NCI-H1930 (cell line): ENCODE measurements at places on chromosomes 13 and 19.

DNA sequence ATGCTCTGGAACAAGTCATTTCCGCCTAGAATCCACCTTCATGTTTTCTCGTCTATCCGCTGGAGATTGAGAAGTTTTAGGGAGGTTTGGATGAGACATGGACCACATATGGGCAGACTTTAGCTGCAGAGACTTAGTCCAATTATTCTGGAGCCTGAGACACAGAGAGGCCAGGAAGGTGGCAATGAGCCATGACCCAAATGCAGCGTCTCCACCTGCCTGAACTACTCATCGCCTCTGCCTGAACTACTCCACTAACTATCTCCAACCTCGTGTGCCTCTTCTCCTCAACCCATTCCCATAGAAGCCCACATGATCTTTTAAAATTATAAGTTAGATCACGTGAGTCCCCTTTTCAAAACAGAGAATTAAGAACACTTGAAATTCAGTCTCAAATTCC is 5.6 kb downstream of the PLEKHA4 start:
- DNase-seq: no peak

GRCh38 chr13:23500849-23501248 is 67.3 kb upstream of the SACS start:
- no peak for DNase-seq

DNA sequence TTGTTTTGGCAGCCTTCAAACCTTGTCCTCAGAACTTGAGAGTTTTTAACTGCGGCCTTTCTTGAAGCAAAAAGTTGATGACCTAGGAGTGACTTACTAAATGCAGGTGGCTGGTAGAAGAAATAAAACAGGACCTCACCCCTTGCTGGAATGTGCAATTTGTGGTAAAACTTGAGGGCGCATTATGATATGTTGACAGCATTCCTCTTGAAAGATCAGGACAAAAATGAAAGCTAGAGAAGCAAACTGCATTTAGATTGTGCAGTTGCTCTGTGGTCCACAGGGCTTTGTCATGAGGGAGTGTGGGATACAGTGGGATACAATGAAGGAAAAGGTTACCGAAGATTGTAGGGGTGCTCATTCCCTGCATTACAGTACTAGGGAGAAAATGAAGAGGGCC is 504.2 kb downstream of the GPC6 start:
- no peak for DNase-seq

DNA sequence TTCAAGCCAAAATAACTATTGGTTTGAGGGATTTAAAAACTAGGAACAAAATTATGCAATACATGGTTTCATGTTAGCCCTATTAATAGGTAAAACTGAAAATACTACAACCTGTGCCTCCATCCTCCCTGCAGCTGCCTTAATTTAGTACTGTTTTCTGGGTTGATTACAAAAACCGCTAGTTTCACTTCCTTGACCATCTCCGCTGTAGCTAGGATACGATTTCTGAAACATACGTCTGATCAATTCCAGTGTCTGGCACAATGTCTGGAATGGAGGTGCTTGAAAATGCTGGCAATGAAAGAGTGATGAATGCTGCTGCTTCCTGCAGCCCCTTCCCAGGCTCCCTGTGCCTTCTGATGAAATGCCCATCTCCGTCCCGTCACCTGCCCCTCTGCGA is 273.5 kb downstream of the SHISA2 start:
- no peak for DNase-seq

DNA sequence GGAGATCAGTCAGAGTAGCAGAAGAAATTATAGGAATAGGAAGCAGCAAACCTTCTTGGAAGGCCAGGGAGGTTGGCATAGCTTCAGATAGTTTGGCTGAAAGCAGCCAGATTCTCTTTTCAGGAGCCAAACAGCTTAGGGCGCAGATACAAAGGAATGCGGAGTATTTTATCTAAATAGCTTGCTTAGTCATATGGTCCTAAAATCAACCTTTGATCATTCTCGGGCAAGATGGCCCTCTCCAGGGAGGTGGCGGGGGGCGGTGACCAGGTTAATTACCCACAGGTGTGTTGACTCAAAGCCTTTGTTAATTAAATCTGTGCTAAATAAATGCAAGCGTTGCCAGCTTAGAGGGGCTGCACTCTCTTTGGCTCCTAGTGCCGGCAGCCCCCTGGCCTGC is 12.5 kb upstream of the NCR1 start:
- no peak for DNase-seq

- DNase-seq: no peak
Measured at GRCh38 chr13:51612867-51613266, 28.6 kb downstream of the WDFY2 start.

DNA sequence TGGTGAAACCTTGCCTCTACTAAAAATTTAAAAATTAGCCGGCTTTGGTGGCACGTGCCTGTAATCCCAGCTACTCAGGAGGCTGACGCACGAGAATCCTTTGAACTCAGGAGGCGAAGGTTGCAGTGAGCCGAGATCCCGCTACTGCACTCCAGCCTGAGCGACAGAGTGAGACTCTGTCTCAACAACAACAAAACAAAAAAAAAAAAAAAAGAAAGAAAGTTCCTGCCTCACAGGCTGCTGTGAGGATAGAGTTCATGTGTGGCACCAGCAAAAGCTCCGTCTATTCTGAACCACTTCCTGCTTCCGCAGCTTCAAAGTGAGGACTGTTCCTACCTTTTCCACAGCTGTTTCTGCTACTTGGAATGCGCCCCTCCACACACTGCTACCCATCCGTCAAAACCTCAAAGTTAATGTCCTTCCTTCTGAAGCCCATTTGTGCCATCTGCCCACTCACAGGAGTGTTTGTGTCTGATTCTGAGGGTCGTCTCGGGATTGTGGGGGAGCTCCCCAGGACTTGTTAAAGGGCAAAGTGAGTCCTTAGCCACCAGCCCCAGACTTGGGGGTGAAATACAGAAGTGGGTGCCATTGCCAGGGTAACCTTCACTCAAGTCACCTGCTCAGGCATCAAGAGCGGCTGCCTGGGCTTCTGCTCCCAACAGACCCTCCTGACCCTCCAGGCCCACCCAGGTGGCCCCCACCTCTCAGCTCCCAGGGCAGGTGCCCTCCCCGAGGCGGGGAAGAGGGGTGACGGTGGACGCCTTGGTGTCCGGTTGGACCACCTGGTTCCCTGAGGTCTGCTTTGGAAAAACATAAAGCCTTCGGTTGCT is 2.9 kb downstream of the MFSD12 start:
- DNase-seq: no peak

GRCh38 chr19:29841209-29841558 is 29.4 kb downstream of the CCNE1 start:
- no peak for DNase-seq

DNA sequence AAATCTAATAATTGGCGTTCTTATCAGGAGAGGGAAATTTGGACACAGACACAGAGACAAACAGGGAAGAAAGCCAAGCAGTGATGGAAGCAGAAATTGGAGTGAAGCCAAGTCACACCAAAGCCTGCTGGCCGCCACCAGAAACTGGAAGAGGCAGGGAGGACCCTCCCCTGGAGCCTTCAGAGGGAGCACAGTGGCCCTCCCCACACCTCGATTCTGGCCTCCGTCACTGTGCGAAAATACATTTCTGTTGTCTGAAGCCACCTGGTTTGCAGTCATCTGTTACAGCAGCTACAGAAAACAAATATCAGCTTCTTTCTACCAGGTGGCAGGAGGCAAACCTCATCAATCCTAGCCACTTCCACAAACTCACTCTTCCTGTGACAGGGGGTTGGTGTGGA is 8.3 kb upstream of the TLE6 start:
- DNase-seq: no peak
